Mammary microvascular endothelial cell (primary cell): ENCODE measurements at places on chromosomes 1 and 21. TPM values are rescaled to one million over a fixed set of nuclear protein-coding genes. Genes with fewer than 3 reads are reported as not detected.

The GBP7 gene
- not detected in 2 replicates for total RNA-seq

The LRRC38 gene
- total RNA-seq: 0.40 and 0.54 TPM in 2 replicates

The GUCA2A gene
- total RNA-seq: not detected in 2 replicates

The LCA5L gene
- total RNA-seq: 0.07 and 0.74 TPM in 2 replicates

The CLEC20A gene
- total RNA-seq: 0.15 TPM in 1 of 2 replicates, not detected in the other

The FASLG gene
- not detected in 2 replicates for total RNA-seq

The ADARB1 gene
- 29.0 and 30.4 TPM in 2 replicates for total RNA-seq

The AGBL4 gene
- total RNA-seq: not detected in 2 replicates

The TSPAN1 gene
- 2.0 and 2.5 TPM in 2 replicates for total RNA-seq

The SLC5A9 gene
- not detected in 2 replicates for total RNA-seq

The S100A7 gene
- total RNA-seq: not detected in 2 replicates

The FOXD2 gene
- total RNA-seq: 0.30 and 0.33 TPM in 2 replicates

The OR2T2 gene
- not detected in 2 replicates for total RNA-seq

The NOTCH2NLA gene
- 4.2 and 4.9 TPM in 2 replicates for total RNA-seq

The CBR3 gene
- total RNA-seq: 32.0 and 34.6 TPM in 2 replicates

The TMEM240 gene
- total RNA-seq: 0.69 and 1.7 TPM in 2 replicates

The IBA57 gene
- 2.3 and 3.4 TPM in 2 replicates for total RNA-seq

The TMPRSS15 gene
- total RNA-seq: not detected in 2 replicates

The IKBKE gene
- 11.9 and 12.9 TPM in 2 replicates for total RNA-seq

The VWA5B1 gene
- not detected in 2 replicates for total RNA-seq

The ZBTB7B gene
- total RNA-seq: 14.7 and 15.7 TPM in 2 replicates

The CLCA1 gene
- total RNA-seq: not detected in 2 replicates

The CLDN14 gene
- total RNA-seq: 1.9 and 2.7 TPM in 2 replicates

The GBP6 gene
- total RNA-seq: not detected in 2 replicates

The NADK gene
- 56.0 and 60.1 TPM in 2 replicates for total RNA-seq

The PDE9A gene
- total RNA-seq: 0.15 and 0.53 TPM in 2 replicates

The HMCN1 gene
- 0.87 and 2.5 TPM in 2 replicates for total RNA-seq

The JAM2 gene
- 0.53 and 0.79 TPM in 2 replicates for total RNA-seq

The NDUFS2 gene
- 102 and 119 TPM in 2 replicates for total RNA-seq

The OR10J1 gene
- total RNA-seq: not detected in 2 replicates

The USF1 gene
- total RNA-seq: 59.0 and 59.1 TPM in 2 replicates

The KCND3 gene
- total RNA-seq: 0.05 and 0.07 TPM in 2 replicates

The IQCC gene
- total RNA-seq: 0.53 and 2.6 TPM in 2 replicates

The OPN3 gene
- 8.7 and 12.8 TPM in 2 replicates for total RNA-seq

The GPR25 gene
- total RNA-seq: not detected in 2 replicates

The AMIGO1 gene
- total RNA-seq: 0.44 and 1.3 TPM in 2 replicates

The MRPL37 gene
- 155 and 158 TPM in 2 replicates for total RNA-seq

The KRTAP12-2 gene
- total RNA-seq: not detected in 2 replicates

The ERICH3 gene
- total RNA-seq: not detected in 2 replicates

The OR14K1 gene
- total RNA-seq: not detected in 2 replicates

The CD101 gene
- total RNA-seq: 0.10 TPM in 1 of 2 replicates, not detected in the other

The CFAP141 gene
- not detected in 2 replicates for total RNA-seq

The C1orf105 gene
- not detected in 2 replicates for total RNA-seq

The SLC30A10 gene
- total RNA-seq: not detected in 2 replicates

The SEC16B gene
- total RNA-seq: 1.1 and 1.4 TPM in 2 replicates

The MYOC gene
- total RNA-seq: not detected in 2 replicates

The KRTAP10-5 gene
- total RNA-seq: not detected in 2 replicates
